ENCODE measurements at places on chromosomes 16 and 17.
A peak's percentile ranks its signal among the peaks of the same experiment; 100 is the strongest.

GRCh38 chr17:40313668-40314583, 4.9 kb downstream of the RARA start:
- no peak for DNase-seq

DNA sequence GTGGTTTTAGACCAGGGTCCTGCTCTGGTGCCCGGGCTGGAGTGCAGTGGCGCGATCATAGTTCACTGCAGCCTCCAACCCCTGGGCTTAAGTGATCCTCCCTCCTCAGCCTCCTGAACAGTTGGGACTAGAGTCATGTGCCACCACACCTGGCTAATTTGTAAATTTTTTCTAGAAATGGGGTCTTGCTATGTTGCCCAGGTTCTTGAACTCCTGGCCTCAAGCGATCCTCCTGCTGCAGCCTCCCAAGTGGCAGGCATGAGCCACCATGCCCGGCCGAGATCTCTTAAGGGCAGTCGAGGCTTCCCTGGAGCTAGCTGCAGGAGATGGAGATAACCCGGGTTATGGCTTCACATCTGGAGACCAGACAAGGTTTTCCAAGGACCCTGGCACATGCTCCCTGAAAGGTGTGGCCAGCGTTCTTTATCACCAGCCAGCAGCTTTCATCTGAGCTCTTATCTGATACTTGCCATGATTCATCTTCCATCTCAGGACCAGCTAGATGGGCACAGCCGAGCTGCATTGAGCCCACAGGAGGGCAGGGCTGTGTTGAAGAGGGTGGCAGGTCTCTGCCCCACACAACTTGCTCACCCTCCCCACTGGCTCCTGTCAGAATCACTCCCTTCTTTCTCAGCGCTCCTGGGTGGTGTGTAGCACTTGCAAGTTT, 28.6 kb downstream of the SCNN1B start:
- no peak for DNase-seq

DNA sequence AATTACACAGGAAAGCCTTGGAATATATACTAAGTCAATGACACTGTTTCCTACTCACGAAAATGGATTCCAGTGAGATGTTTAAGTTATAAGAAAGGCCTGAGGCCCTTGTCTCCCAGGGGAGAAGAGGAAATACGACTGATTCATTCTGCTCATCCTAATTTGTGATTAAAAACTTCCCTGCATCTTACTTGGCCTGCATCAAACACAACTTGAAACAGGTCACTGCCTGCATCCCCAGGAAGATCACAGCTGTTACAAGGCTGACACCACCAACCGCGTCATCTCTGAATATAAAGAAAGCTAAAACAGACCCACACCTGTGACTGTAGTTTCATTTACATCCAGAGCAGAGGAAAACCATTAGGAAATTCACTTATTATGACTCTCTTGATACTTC, 121.9 kb downstream of the DNAH3 start:
- no peak for DNase-seq

DNA sequence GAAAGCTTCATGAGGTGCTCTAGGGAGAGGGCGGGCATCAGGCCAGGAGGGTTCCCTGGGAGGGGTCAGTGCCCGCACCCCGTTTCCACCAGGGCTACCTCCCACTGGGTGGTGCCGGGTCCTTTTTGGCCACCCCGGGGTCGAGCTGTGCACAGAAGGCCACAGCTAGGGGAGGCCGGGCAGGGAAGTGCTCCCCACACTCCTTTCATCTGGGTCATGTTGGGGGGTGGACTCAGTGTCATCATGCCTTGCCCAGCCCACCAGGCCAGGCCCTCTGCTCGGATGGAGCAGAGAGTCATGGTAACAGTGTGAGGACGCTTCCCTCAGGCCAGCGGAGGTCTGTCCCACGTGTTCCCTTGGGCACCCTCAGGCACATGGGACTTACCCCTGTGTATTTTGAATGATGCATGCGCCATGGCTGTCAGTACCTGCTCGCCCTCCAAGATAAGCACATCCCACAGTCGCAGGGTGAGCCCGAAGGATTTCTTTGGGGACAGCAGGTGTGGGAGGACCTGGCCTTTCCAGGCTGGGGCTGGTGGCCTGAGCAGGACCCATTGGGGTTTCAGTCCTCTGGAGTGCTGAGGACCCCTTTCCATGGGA, 46.4 kb downstream of the TNFRSF13B start:
- DNase-seq, result no peak

- no peak for DNase-seq
These were observed at the start of gene MYH3 for GRCh38 chr17:10657148-10657547. Gene MYH3, minus strand, starts transcription at chr17:10657309. Its CDS starts 2,245 bp downstream, at chr17:10655064.

- no peak for DNase-seq
These were observed 53.3 kb upstream of the BCAR1 start for GRCh38 chr16:75304521-75305363.

GRCh38 chr16:3578610-3579551, 1.7 kb upstream of the NLRC3 start:
- no peak for DNase-seq

- DNase-seq, result no peak
These were observed 3.2 kb upstream of the PHLPP2 start for GRCh38 chr16:71727551-71728324.

GRCh38 chr16:68065716-68066305, 19.4 kb upstream of the NFATC3 start:
- DNase-seq, result no peak

GRCh38 chr16:58853854-58854791, 120.0 kb upstream of the GOT2 start:
- DNase-seq, result no peak

DNA sequence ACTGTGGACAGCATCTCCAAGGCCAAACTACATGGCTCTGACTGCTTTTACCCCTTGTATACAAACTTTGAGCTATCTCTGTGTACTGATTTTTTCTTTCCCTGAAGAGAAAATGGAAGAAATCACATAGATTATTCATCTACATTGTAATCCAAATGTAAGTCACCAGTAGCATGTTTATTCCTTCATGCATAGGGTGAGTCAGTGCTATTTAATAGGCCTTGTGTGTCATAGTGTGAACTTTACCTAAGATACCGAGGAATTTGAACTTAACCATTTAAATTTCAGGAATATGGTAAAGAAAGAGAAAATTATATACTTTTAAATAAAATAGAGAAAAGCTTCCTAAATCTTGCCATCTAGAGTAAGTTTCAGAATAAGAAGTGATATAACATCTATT, 16.5 kb downstream of the PHKB start:
- no peak for DNase-seq

DNA sequence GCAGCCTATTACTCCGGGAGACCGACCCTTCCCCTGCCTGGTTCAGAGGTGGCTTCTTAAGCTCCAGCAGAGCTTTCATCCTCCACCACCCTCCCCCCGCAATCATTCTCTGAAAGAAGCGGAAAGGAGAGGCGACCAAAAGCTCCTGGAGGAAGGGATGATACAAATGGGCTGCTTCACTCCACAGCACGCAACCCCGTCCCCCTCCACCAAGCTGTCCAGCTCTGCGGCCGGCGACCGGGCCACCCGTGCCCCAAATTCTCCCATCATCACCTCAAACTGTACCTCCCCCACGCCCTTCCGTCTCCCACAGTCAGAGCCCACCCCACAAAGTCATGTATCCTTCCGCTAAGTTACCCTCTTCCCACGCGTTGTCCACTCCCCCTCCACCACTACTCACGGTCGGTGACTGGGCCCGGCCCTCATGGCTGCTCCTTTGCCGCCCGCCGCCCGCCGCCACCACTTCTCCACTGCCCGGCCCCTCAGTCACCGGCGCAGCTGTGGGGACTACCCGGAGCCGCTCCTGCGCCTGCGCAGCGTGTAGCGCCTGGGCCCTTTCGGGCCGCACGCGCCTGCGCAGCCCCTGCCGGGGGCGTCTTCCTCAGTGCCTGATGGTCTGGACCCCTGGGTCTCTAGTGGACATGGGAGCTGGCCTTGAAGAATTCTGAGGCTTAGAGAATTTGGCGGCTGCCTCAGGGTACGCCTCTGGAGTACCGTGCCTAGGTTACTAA, at the start of gene FAM222B:
TSS of gene FAM222B (minus strand) at position 509 of the 731 bp plus-strand sequence. CDS start 76,123 bp downstream, outside the sequence.
- peak; percentile 70 for DNase-seq

DNA sequence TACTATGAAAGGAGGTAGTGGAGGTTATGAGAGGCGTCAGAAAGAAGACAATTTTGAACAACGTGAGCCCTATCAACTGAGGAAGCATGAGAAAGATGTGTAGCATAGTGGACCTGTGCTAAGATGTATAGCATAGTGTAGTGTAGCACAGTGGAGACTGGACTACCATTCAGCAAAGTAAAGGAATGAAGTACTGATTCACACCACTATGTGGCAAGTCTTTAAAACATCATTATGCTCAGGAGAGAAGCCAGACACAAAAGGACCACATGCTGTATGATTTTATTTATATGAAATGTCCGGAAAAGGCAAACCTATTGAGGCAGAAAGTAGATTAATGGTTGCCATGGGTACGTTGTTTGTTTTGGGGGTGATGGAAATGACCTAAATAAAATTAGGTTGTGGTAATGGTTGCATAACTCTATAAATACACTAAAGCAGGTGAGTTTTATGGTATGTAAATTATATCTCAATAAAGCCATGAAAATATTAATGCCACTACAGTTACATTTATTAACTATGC, 20.4 kb upstream of the XYLT1 start:
- no peak for DNase-seq

DNA sequence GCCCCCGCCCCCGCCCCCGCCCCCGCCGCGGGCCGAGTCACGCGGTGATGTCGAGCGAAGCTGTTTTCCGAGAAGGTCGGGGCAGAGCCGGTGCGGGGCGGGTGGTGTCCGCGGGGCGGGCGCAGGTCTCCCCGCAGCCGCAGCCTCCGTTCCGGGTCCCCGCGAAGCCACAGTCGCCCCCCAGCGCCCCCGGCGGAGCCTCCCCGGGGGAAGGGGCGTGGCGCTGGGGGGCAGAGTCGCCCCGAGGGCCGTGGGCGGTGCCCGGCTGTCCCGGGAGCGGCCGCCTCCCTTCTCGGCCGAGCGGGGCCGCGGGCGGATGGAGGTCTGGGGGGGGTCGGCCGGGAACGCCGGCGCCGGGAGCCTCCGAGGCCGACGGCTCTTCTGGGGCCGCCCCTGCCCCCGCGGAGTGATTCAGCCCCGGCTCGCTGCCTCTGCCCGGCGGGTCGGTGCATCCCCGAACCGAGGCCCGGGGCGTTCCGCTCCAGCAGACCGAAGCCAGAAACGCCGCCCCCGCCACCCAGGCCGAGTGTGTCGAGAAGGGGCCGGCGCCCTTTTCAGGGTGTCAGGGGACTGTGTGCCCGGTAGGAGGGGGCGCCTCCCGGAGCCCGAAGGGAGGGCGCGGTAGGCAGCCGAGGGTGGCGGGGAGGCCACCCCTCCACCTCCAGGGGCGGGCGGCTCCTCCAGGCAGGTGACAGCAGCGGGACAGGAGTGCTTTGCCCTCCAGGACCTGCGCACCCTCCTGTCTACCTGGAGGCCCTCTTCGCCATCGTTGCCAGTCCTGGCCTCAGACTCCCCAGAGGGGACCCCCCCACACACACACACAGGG, 1.7 kb downstream of the METRNL start:
- DNase-seq, result no peak

DNA sequence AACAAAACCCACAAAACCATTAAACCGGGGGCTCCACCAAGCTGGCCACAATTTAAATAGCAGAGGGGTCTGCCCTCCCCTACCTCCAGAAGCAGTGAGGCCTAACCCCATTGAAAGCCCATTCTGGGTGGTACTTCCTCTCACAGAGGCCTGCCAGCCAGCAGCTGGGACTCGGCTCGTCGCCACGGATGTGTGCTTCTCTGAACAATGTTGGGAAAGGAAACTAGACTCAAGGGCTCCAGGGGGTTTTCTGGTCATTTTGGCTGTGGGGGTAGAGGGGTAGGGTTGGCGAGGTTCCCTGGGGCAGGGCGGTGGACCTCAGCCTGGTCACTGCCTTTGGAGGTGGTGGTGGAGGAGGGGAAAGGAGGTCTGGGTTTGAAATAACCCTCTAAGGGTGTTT, 4.7 kb upstream of the PLCG2 start:
- DNase-seq, result no peak

DNA sequence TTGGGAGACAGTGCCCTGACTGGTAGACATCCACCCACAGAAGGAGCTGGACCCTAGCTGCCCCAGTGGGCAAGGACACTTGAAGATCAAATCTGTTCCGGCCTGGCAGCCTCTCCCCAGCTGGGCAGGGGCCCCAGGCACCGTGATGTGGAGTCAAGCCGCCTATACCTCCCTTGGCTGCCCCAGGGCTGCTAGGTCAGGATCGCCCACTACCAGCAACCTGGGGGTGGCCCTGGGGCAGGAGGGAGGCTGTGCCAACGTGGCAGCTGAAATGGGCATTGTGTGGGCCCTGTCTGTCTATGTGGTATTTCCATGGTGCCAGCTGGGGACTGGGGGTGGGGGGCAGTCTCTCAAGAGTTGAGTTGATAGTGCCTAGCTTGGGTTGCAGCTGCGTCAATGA, 941 bp downstream of the PDK2 start:
- DNase-seq, result no peak

- no peak for DNase-seq
These were observed 72.0 kb downstream of the FTO start for GRCh38 chr16:53775821-53776431.

- DNase-seq, result no peak
These were observed 19.3 kb downstream of the CARHSP1 start for GRCh38 chr16:8849411-8850011.

DNA sequence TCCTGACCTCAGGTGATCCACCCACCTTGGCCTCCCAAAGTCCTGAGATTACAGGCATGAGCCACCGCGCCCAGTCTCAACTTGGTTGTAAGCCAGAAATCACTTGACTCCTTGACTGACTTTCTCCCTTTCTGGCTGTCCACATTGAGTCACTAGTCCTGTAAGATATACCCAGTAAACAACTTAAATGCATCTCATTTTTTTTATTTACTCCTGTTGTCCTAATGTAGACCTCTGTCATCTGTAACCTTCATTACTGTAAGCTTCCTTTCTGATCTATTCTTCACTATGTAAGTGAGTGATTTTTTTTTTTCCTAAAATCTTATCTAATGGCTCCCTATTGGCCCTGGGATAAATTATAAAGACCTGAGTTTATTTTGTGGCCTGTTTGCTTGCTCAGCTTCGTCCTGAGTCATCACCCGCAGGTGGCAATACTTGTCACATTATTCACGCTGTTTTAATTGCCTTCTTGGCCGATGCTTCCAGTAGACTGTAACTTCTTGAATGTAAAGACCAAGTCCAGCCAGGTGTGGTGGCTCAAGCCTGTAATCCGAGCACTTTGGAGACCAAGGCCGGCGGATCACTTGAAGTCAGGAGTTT, 41.0 kb downstream of the PAFAH1B1 start:
- peak; percentile 17 for DNase-seq

DNA sequence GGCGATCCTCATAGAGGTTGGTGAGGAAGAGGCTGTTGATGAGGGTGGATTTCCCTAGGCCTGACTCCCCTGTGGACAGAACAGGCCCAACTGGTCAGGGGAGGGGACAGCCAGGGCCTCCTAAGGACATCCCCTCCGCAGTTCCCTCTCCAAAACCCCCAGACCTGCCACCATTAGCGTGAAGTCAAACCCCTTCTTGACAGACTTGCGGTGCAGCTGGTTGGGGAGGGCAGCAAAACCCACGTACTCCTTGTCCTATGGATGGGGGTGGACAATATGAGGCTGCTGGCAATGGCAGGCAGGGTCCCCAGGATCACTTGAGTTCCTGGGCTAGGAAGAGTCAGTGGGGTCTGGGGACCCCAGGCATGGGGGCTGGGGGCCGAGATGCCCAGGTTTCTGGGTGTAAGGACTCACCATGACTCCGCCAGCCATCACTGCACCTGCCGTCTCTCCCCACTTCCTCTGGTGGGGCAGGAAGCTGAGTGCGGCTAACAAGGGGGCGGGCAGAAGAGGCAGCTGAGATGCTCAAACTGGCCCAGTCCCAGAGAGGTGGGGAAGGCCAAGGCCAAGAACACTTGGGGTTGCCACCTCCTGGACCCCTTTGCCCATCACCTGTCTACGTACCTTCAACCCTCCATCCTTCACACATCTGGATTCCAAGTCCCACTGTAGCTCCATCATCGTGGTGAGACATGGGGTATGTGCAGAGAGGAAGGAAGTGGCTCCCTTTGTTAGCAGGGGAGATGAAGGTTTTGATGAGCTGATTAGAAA, at the start of gene SEPTIN1:
TSS of gene SEPTIN1 (minus strand) at position 451 of the 771 bp plus-strand sequence. CDS start at position 432, 19 bp downstream.
- DNase-seq, result no peak
